ENCODE measurements at places on chromosomes 2 and 18. TPM values are rescaled to one million over a fixed set of nuclear protein-coding genes. Genes with fewer than 3 reads are reported as not detected.

DNA sequence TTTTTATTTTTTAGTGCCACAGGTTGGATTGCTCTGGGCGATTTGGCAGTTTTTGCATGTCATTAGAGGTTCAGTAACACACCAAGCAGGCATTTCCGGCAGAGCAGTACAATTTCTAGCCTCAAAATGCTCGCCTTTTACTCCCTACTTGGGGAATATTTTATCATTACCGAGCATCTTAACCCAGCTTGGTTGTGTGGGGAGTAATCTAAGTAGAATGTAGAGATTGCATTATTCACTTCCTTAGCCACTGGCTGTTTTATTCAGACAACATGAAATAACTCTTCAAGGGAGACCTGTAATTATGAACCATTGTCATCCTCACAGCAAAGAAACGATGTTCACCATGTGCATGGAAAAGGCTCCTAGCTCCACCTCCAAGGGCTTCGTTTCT, 13.1 kb downstream of the GRP start:
- no peak overlapping the region for H3K27ac ChIP-seq
- H3K4me3 ChIP-seq = no peak overlapping the region
- no peaks in the 10 kb centered on the region for H3K4me1 ChIP-seq
- no peak for DNase-seq
- no peaks in the 10 kb centered on the region for H3K36me3 ChIP-seq
- peaks cover 2% of the 10 kb centered on the region for H3K27me3 ChIP-seq

- H3K4me3 ChIP-seq = no peak overlapping the region
- peaks cover 5% of the 10 kb centered on the region for H3K4me1 ChIP-seq
- no peaks in the 10 kb centered on the region for H3K27me3 ChIP-seq
- DNase-seq = no peak
Observed at GRCh38 chr2:8225266-8225665, 456.6 kb upstream of the ID2 start.

The B3GNT7 gene
- total RNA-seq = 73.7 TPM

DNA sequence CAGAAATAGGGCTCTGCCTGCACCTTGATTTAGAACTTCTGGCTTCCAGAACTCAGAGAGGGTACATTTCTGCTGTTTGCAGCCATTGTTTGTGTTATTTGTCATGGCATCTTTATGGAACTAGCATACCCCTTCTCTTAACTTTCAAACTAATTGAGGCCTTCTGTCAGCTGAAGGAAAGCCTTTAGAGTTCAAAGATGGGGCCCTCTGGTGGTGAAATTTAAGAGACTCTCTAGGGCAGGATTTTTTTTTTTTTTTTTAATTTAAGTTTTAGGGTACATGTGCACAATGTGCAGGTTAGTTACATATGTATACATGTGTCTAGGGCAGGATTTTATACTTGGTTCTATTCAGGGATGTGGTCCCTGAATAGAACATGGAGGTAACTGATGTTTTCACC, 260.6 kb upstream of the LINC00305 start:
- H3K36me3 ChIP-seq = no peaks in the 10 kb centered on the region
- H3K27ac ChIP-seq = no peak overlapping the region
- no peak overlapping the region for H3K4me3 ChIP-seq
- H3K4me1 ChIP-seq = no peaks in the 10 kb centered on the region
- no peaks in the 10 kb centered on the region for H3K27me3 ChIP-seq

GRCh38 chr2:52629531-52629930, 1138.1 kb upstream of the CHAC2 start:
- H3K4me1 ChIP-seq = no peaks in the 10 kb centered on the region
- H3K27me3 ChIP-seq = no peaks in the 10 kb centered on the region
- no peak for DNase-seq
- no peak overlapping the region for H3K27ac ChIP-seq

DNA sequence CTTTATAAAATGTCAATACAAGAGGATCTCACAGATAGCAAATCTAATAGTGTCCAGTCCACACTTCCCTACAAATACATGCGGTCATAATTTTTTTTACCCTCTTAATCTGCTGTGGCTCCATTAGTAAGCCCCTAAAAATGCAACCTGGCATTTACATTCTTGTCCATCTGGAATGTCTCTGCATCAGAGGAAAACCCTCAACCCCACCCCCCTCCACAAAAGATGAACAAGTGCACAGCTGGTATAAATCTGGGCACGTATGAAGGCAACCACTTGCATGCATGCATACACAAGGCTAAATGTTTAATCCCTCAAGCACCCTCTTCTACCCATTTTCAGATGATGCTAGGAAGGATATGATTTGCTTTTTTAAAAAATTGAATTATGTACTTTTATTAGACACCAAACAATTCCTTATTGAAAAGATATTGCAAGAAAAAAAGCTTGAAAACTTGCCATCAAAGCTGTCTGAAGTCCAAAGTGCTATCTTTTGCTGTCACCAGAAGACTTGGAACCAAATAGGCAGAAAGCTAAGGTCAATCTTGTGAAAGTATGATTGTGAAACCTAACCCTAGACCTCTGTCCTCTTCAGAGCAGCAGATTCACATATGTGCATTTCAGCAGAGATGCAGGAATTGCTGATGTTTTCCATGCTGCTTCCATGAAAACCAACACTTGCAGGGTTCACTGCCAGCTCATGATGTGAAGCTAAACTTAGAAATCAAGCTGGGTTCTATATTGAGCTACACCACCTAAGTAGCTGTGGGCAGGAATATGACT, 39.0 kb downstream of the IRS1 start:
- H3K27ac ChIP-seq = peak overlapping the region; percentile 68
- H3K27me3 ChIP-seq = no peaks in the 10 kb centered on the region

The FOXD4L1 gene
- total RNA-seq = not detected

The MROH2A gene
- total RNA-seq = 0.80 TPM

- no peaks in the 10 kb centered on the region for H3K27me3 ChIP-seq
- no peaks in the 10 kb centered on the region for H3K36me3 ChIP-seq
- no peaks in the 10 kb centered on the region for H3K4me1 ChIP-seq
- no peak overlapping the region for H3K4me3 ChIP-seq
- no peak overlapping the region for H3K27ac ChIP-seq
Observed at GRCh38 chr2:201176081-201176481, 6.9 kb upstream of the CASP10 start.

DNA sequence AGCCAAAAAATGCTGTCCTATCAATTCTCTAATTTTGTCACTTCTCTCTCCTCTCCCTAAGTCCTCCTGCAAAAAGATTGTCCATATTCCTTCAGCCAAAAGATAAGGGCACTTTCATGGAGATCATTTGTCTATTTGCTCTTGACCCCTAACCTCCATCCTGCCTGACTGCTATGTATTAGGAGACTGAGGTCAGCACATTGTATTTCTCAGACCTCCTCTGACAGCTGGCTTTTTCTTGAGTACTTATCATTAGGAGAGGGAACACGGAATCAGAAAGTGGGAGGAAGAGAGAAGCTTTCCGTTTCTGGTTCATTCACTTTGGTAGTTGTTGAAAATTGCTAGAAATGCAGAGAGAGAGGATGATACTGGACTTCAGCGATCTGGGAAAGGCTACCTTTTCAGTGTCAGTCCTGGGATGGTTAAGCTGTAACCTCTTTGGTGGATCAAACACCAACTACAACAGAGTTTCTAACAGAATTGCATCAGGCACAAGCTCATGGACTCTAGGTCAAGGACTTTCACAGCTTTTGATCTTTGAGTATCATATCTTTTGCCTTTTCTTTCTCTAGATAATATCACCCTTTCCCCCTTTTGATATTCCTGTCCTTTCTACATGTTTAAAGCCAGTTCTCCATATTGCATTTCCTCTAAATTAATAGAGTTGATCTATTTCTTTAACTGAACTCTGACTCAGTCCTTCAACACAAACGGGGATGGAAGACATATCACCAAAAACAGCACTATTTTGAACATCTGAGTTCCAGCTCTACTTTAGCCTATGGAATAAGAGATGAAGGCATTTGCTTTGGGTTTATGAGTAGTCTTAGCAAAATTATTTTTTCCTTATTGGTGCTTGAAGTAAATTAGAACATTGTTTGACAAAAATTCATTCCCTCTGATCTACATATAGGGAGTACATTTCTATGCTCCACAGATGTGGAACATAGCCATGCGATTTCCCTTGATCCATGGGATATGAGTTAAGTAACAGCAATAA, 63.3 kb upstream of the KYNU start:
- H3K27me3 ChIP-seq = no peaks in the 10 kb centered on the region
- no peak overlapping the region for H3K4me3 ChIP-seq
- H3K27ac ChIP-seq = no peak overlapping the region
- no peaks in the 10 kb centered on the region for H3K36me3 ChIP-seq

DNA sequence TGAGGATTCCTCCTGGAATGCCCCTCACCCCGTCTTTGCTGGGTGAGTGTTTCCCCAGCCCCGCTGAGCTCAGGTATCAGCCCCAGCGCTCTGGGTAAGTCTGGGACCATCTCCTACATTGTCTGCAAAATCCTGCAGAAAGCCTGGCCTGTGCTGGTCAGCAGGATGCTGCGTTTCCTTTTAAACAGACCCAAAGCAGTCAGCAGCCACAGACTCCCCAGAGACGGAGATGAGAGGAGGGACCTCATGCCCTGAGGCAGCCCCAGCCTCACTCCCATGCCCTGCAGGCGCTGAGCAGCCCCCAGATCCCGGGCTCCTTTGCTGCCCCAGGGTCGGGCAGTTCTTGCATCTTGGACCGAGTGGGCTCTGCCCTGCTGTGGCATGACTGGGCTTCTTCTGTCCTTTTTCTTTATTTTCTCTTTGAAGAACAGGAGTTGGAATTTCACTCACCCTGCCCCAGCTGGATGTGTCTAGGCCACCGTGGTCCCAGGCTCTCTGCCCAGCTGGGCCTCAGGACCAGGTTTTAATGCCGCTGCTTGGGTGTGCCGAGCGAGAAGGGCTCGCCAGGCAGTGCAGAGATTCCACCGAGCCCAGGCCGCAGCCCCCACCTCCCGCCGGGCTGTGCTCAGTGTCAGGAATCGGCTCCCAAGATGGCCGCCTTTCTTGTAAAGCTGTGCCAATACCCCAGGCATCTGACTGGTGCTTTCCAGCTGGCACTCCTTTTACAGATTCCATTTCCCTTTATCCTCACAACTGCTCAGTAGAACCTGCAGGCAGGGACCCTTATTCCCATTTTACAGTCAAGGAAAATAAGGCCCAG, 43.6 kb downstream of the ODC1 start:
- no peak for DNase-seq
- no peak overlapping the region for H3K4me3 ChIP-seq
- peaks cover 2% of the 10 kb centered on the region for H3K36me3 ChIP-seq

GRCh38 chr18:24089076-24089475, 49.8 kb upstream of the CABYR start:
- no peaks in the 10 kb centered on the region for H3K27me3 ChIP-seq
- H3K4me1 ChIP-seq = peaks cover 3% of the 10 kb centered on the region
- H3K36me3 ChIP-seq = peaks cover 4% of the 10 kb centered on the region
- H3K27ac ChIP-seq = peak overlapping the region; percentile 41

- no peaks in the 10 kb centered on the region for H3K4me1 ChIP-seq
- H3K4me3 ChIP-seq = no peak overlapping the region
- no peak for DNase-seq
- H3K27ac ChIP-seq = no peak overlapping the region
- H3K36me3 ChIP-seq = no peaks in the 10 kb centered on the region
Observed at GRCh38 chr2:37711831-37712230, 40.4 kb upstream of the CDC42EP3 start.

- H3K27ac ChIP-seq = no peak overlapping the region
- H3K27me3 ChIP-seq = peaks cover 3% of the 10 kb centered on the region
- no peak for DNase-seq
Observed at GRCh38 chr2:136214307-136215200, 96.6 kb upstream of the CXCR4 start.

- no peaks in the 10 kb centered on the region for H3K27me3 ChIP-seq
- H3K4me3 ChIP-seq = no peak overlapping the region
- no peaks in the 10 kb centered on the region for H3K36me3 ChIP-seq
- H3K4me1 ChIP-seq = peaks cover 3% of the 10 kb centered on the region
- no peak overlapping the region for H3K27ac ChIP-seq
Observed at GRCh38 chr2:69977186-69977585, 15.8 kb upstream of the ASPRV1 start.

DNA sequence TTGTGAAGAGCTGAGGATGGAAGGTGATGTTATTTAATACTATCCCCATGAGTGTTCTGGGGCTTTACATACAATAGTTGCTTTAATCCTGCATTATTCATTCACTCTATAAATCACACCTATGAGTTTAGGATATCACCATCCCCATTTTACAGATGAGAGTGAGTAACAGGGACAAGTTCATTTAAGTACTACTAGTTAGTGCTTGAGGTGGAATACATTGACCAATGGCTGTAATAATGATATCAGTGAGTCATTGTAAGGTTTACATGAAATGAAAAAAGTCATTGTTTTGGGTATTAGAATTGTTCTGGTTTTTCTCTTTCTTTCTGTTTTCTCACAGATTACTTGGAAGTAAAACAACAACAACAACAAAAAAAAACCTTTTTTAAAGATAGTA, 42.5 kb downstream of the TANC1 start:
- H3K4me1 ChIP-seq = peaks cover 2% of the 10 kb centered on the region
- DNase-seq = no peak
- no peaks in the 10 kb centered on the region for H3K36me3 ChIP-seq
- H3K27me3 ChIP-seq = no peaks in the 10 kb centered on the region

DNA sequence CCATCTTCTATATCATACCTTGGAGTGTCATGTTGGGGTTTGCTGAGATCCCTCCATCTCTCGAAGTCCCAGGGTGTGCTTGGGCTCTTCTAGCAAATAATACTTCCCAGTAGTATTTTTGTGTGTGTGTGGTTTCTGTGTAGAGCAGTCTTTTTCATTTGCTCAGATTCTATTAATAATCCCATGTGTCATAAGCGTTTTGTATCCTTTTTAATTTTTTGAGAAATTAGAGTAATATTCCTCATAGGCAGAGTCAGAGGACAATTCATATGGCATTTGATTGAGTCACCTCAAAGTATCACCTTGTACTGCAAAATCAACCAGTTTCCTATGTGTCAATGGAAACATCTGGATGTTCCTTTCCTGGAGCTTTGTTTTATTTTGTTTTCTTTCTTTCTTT, 37.4 kb upstream of the PPP1R1C start:
- no peak for DNase-seq
- H3K4me3 ChIP-seq = no peak overlapping the region

The TCF23 gene
- total RNA-seq = 0.18 TPM

GRCh38 chr2:112187046-112187715, 49.0 kb downstream of the FBLN7 start:
- no peak overlapping the region for H3K4me3 ChIP-seq
- no peak for DNase-seq
- no peaks in the 10 kb centered on the region for H3K4me1 ChIP-seq
- no peaks in the 10 kb centered on the region for H3K27me3 ChIP-seq

DNA sequence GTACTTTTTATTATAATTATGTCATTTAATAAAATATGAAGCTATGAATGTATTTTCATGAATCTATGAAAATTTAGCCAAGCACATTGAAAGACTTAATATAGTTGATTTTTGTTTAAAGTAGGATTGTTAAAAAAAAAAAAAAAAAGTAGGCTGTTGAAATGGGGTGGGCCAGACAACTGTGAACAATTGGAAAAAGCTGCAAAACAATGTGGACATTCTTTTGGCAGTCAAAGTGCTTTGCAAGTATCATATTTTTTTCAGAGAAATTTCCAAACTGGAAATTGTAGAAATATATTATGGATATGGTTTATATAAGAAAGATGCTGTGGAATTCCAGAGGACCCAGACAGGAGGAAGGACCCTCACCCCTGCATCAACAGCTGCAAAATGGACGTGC, 82.1 kb downstream of the ETAA1 start:
- DNase-seq = peak; percentile 73
- no peak overlapping the region for H3K27ac ChIP-seq
- H3K27me3 ChIP-seq = no peaks in the 10 kb centered on the region

GRCh38 chr2:230602562-230603230, 109.9 kb upstream of the CAB39 start:
- no peaks in the 10 kb centered on the region for H3K36me3 ChIP-seq
- peaks cover 3% of the 10 kb centered on the region for H3K4me1 ChIP-seq
- H3K27me3 ChIP-seq = no peaks in the 10 kb centered on the region
- H3K4me3 ChIP-seq = no peak overlapping the region
- no peak for DNase-seq
- no peak overlapping the region for H3K27ac ChIP-seq

- no peak overlapping the region for H3K27ac ChIP-seq
- H3K4me3 ChIP-seq = no peak overlapping the region
- H3K36me3 ChIP-seq = peaks cover 2% of the 10 kb centered on the region
- DNase-seq = peak; percentile 74
Observed at GRCh38 chr2:135913727-135914365, 37.6 kb upstream of the MCM6 start.

Measured in lung (tissue), 17 donors.